Thymus (tissue), 14 donors: ENCODE measurements at places on chromosomes 7 and 10. TPM values are rescaled to one million over a fixed set of nuclear protein-coding genes. Genes with fewer than 3 reads are reported as not detected.

GRCh38 chr7:78140109-78140508 is 341.5 kb downstream of the PHTF2 start:
- no peak for DNase-seq
- H3K4me1 ChIP-seq, result no peaks in the 10 kb centered on the region
- no peak overlapping the region for H3K4me3 ChIP-seq
- no peaks in the 10 kb centered on the region for H3K27me3 ChIP-seq
- no peaks in the 10 kb centered on the region for H3K36me3 ChIP-seq

GRCh38 chr7:28755255-28755654 is 202.9 kb downstream of the TRIL start:
- H3K27me3 ChIP-seq, result no peaks in the 10 kb centered on the region
- DNase-seq, result no peak
- H3K36me3 ChIP-seq, result no peaks in the 10 kb centered on the region
- no peak overlapping the region for H3K4me3 ChIP-seq

DNA sequence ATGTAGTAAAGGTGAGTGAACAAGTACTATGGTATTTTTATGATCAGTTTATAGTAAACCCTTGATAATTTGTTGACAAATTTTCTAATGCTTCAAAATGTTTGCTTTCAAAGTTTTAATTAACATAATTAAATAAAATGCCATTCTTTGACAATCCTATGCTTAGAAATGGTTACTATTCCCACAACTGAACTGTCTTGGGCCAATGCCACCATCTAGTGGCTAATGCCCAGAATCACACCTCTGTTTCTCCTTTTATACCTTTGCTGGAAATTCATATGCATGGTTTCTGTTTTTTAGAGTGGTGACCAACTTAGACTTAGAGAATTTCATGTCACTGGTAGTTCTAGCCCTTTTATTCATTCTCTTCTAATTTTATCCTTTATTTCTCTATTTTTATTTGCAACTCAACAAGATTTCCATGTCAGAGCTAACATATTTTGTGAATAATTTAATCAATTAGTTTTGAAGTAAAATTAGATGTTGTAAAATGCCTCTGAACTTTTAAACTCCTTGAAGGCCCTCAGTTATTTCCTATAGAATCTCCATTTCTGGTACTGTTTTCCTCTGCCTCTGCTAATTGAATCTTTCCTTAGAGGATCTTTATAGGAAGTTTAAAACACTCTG is 31.1 kb downstream of the PCGF5 start:
- H3K27ac ChIP-seq, result no peak overlapping the region
- peaks cover 5% of the 10 kb centered on the region for H3K4me1 ChIP-seq
- peaks cover 19% of the 10 kb centered on the region for H3K36me3 ChIP-seq
- H3K27me3 ChIP-seq, result no peaks in the 10 kb centered on the region

DNA sequence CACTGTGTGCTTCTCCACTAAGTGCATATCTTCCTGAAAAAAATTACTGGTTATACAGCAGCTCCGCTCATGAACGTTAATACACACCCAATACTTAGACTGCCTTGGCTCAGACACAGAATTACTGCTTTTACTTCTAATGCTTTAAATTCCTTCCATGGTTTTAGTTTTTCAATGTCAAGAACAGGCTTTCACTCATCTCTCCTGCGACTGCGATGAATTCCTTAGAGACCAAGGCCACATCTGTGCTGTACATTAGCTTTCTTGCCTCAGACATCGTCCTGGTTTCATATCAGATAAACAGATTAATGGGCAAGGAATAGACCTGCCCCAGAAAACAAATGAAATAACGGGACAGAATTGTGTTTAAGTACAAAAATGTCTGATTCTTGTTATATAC is 120.2 kb downstream of the CYP26A1 start:
- H3K27ac ChIP-seq, result no peak overlapping the region
- no peak for DNase-seq
- H3K27me3 ChIP-seq, result no peaks in the 10 kb centered on the region

- H3K4me3 ChIP-seq, result no peak overlapping the region
- H3K36me3 ChIP-seq, result no peaks in the 10 kb centered on the region
- no peaks in the 10 kb centered on the region for H3K27me3 ChIP-seq
- H3K4me1 ChIP-seq, result peaks cover 15% of the 10 kb centered on the region
- DNase-seq, result no peak
These were observed 38.9 kb downstream of the UNC5B start for GRCh38 chr10:71251319-71251718.

GRCh38 chr7:80362677-80363076 is 149.2 kb downstream of the GNAT3 start:
- DNase-seq, result no peak
- no peak overlapping the region for H3K4me3 ChIP-seq
- no peaks in the 10 kb centered on the region for H3K4me1 ChIP-seq
- no peaks in the 10 kb centered on the region for H3K36me3 ChIP-seq
- H3K27ac ChIP-seq, result no peak overlapping the region

- no peak for DNase-seq
- H3K4me3 ChIP-seq, result no peak overlapping the region
- no peaks in the 10 kb centered on the region for H3K36me3 ChIP-seq
- H3K27ac ChIP-seq, result no peak overlapping the region
- peaks cover 24% of the 10 kb centered on the region for H3K27me3 ChIP-seq
These were observed 281.4 kb upstream of the NFE2L3 start for GRCh38 chr7:25870574-25870973.

GRCh38 chr10:26326851-26327250 is 110.3 kb downstream of the GAD2 start:
- DNase-seq, result no peak
- H3K36me3 ChIP-seq, result no peaks in the 10 kb centered on the region
- H3K27ac ChIP-seq, result no peak overlapping the region
- H3K4me3 ChIP-seq, result no peak overlapping the region
- H3K4me1 ChIP-seq, result no peaks in the 10 kb centered on the region
- H3K27me3 ChIP-seq, result no peaks in the 10 kb centered on the region

- H3K27ac ChIP-seq, result no peak overlapping the region
- no peaks in the 10 kb centered on the region for H3K4me1 ChIP-seq
- H3K4me3 ChIP-seq, result no peak overlapping the region
- H3K36me3 ChIP-seq, result no peaks in the 10 kb centered on the region
- no peak for DNase-seq
These were observed 64.2 kb downstream of the LRMDA start for GRCh38 chr10:75495434-75496190.

- no peaks in the 10 kb centered on the region for H3K36me3 ChIP-seq
- no peak overlapping the region for H3K4me3 ChIP-seq
- H3K27me3 ChIP-seq, result no peaks in the 10 kb centered on the region
- no peak for DNase-seq
These were observed 1183.4 kb upstream of the AUTS2 start for GRCh38 chr7:68414631-68415425.

DNA sequence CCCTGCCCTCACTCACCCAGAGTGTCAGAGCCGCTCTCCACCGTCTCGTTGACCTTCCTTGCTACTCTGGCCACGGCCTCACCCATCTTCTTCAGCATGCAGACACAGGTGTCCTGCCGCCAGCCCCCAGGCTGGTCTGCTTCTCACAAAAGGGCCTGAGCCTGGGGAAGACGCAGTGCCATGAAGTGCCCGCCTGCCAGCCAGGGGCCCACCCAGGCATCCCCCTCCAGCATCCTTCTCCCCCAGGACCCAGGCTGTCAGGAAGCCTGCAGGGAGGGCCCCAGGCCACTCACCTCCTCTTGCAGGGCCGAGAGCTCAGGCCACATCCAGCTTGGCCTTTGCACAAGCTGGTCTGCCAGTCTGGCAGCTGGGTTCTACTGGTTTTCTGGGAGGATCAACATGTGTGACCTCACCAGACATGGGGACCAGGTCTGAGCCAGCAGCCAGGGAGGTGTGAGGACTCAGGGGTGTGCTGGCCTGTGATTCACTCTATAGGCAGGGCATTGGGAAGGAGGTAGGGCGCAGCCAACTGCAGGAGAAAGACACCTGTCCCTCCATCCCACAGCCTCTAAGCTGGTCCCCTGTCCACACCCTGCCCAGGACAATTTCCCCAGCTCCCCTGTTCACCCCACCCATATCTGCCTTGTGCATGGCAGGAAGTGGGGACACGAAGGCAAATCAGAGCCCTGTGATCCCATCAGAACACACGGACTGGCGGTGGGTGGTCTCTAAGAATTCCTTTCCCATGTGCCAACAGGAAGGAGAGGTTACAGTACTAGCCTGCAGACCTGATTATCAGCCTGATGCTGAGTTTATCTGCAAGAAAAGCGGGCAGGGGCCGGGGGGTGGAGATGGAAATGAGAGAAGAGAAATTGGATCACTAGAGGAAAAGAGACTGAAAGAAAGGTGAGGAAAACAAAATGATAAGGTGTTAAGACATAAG is 5.7 kb downstream of the LRRC20 start:
- no peak overlapping the region for H3K27ac ChIP-seq
- peaks cover 6% of the 10 kb centered on the region for H3K4me1 ChIP-seq
- H3K36me3 ChIP-seq, result no peaks in the 10 kb centered on the region
- H3K4me3 ChIP-seq, result no peak overlapping the region
- no peak for DNase-seq

DNA sequence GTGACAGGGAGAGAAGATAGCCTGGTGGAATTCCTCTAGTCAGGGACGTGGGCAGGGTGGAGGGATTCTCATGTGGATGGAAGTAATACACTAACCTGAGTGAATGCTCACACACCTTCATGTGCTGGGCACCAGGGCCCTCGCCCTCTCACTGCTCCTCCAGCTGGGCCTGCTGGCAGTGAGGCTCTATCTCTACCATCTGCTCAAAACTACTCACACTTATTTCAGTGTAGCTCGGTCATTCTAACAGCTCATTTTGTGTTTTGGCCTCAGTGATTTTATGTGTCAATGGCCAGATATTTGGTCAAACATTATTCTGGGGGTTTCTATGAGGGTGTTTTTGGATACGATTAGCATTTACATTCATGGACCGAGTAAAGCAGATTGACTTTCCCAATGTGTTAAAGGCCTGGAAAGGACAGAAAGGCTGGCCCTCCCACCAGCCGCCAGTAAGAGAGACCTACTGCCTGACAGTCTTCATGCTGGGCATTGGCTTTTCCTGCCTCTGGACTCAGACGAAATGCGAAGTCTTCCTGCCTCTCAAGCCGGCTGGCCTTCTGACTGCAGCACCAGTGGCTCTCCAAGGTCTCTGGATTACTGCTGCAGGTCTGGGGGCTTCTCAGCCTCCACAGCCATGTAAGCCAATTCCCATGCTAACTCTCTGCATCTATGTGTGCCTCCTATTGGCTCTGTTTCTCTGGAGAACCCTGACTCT is 335.4 kb downstream of the CXCL12 start:
- H3K4me1 ChIP-seq, result no peaks in the 10 kb centered on the region
- H3K36me3 ChIP-seq, result no peaks in the 10 kb centered on the region
- H3K27ac ChIP-seq, result no peak overlapping the region
- H3K27me3 ChIP-seq, result no peaks in the 10 kb centered on the region
- no peak for DNase-seq
- no peak overlapping the region for H3K4me3 ChIP-seq

- no peaks in the 10 kb centered on the region for H3K36me3 ChIP-seq
- DNase-seq, result no peak
- peaks cover 13% of the 10 kb centered on the region for H3K4me1 ChIP-seq
- no peak overlapping the region for H3K4me3 ChIP-seq
These were observed 114.1 kb downstream of the ZFAND4 start for GRCh38 chr10:45558425-45558824.

DNA sequence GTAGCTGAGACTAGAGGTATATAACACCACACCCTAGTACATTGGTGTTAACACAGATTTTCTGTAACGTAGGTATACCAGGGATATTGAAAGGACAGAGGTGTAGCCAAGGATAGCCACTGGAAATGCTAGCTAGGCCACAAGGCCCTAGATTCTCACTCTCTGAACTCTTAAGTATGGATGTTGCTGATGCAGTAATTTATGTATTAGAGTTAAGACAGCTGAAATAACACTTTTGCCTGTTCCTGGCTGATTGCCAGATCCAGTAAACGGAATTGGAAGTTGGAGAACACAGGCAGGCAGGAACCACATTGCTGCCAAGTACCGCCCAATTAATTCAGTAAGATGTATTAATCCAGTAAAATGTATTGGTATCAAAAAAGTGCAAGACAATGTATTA is 1.8 kb downstream of the CALU start:
- no peaks in the 10 kb centered on the region for H3K36me3 ChIP-seq
- H3K4me1 ChIP-seq, result peaks cover 9% of the 10 kb centered on the region
- H3K27ac ChIP-seq, result no peak overlapping the region
- no peaks in the 10 kb centered on the region for H3K27me3 ChIP-seq
- H3K4me3 ChIP-seq, result no peak overlapping the region
- DNase-seq, result no peak

GRCh38 chr10:102702742-102703141 is 11.5 kb downstream of the ARL3 start:
- H3K4me3 ChIP-seq, result no peak overlapping the region
- no peak for DNase-seq
- no peak overlapping the region for H3K27ac ChIP-seq
- H3K27me3 ChIP-seq, result no peaks in the 10 kb centered on the region
- H3K4me1 ChIP-seq, result no peaks in the 10 kb centered on the region
- peaks cover 17% of the 10 kb centered on the region for H3K36me3 ChIP-seq

GRCh38 chr7:121774563-121774962 is 98.4 kb upstream of the PTPRZ1 start:
- H3K27ac ChIP-seq, result no peak overlapping the region
- H3K4me3 ChIP-seq, result no peak overlapping the region
- H3K4me1 ChIP-seq, result no peaks in the 10 kb centered on the region
- no peak for DNase-seq

- no peaks in the 10 kb centered on the region for H3K27me3 ChIP-seq
- H3K27ac ChIP-seq, result no peak overlapping the region
- peaks cover 54% of the 10 kb centered on the region for H3K36me3 ChIP-seq
- H3K4me1 ChIP-seq, result no peaks in the 10 kb centered on the region
- DNase-seq, result no peak
These were observed 25.7 kb downstream of the SUV39H2 start for GRCh38 chr10:14904316-14904732.

FAM24B gene
- 3.8 TPM for total RNA-seq

ADAM22 gene
- 4.3 TPM for total RNA-seq

HMX2 gene
- total RNA-seq, result 0.05 TPM

NAMPT gene
- 40.6 TPM for total RNA-seq

CDH23 gene
- 9.1 TPM for total RNA-seq

PIP4K2A gene
- total RNA-seq, result 60.4 TPM

TMEM213 gene
- total RNA-seq, result 0.05 TPM

RFC2 gene
- 36.5 TPM for total RNA-seq

ACHE gene
- 6.9 TPM for total RNA-seq
